Activated T-cell treated with anti-CD3 and anti-CD28 coated beads for 1 hour (primary cell): ENCODE measurements at places on chromosomes 7 and 10.

DNA sequence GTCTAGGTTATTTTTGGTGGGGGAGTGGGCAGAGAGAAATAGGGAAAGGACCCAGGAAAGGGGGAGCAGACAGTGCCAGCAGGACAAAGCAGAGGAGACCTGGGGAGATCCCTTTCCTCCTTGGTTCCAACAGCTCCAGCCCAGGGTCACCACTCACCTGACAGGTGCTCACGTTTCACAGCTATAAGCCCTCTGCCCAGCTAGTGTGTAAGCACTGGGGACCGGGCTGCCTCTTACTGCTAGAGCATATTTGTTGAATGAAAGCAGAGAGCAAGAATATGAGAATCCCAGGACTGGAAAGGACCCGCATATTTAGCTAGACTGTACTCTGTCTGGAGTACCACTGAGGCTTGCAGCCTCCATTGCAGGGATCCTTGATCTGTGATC lies 6.7 kb downstream of the ZCCHC24 start:
- no peak for DNase-seq

DNA sequence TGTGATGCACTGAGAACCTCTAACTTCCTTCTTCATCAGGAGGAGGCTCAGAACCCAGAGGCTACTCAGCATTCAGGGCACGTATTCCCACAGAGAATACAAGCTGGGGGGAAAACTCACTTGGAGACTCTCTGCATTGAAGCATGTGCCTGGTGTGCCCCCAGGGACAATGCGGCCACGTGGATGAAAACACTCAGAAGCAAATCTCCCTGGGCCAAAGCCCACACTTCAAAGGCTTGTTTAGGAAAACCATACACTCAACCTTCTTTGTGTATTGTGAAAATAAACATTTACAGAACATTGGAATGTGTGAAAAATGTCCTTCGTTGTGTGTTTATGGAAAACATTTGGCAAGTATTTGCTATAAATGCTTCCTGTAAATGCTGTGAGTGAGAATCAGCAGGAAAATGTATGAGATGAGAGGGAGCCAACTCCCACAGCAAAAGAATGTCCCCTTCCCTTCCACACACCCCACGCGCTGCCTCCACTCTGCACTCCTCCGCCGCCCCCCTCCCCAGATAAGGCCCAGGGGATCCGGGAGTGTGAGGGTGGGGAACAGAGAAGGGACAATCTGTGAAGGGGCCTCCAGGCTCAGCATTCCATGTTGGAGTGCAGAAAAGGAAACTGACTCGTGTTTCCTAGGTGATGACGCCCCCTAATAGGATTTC lies 339.5 kb downstream of the ELMO1 start:
- no peak for DNase-seq

DNA sequence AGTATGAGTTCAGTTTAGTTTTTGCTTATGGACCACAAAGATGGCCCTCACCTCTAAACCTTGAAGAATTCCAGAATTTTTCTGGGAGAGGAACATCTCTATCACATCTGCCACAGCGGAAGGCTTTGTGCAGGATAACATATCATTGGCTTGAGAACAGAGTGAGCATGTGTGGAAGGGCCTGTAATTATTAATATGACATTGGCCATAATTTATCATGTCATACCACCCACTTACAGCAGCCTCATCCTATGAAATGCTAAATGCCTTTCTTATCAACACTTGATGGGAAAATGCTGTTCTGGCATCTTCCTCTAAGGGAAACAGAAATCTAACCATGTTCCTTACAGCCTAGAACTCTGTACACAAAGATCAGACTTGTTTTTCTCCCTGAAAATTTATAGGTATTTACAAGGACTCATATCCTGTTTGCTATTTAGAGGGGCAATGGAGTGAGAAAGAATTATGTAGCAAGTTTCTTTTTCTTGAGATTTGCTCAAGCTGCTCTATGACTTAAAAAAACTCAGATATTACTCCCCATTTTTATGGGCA lies 817.3 kb downstream of the LRMDA start:
- no peak for DNase-seq

GRCh38 chr10:91043173-91043910 lies 122.5 kb upstream of the ANKRD1 start:
- DNase-seq = no peak

GRCh38 chr7:78691584-78691983 lies 761.9 kb downstream of the MAGI2 start:
- no peak for DNase-seq

- no peak for DNase-seq
These were observed 12.1 kb upstream of the GRIFIN start for GRCh38 chr7:2488272-2488645.

GRCh38 chr7:76262683-76263402 lies 39.6 kb upstream of the HSPB1 start:
- DNase-seq = no peak

DNA sequence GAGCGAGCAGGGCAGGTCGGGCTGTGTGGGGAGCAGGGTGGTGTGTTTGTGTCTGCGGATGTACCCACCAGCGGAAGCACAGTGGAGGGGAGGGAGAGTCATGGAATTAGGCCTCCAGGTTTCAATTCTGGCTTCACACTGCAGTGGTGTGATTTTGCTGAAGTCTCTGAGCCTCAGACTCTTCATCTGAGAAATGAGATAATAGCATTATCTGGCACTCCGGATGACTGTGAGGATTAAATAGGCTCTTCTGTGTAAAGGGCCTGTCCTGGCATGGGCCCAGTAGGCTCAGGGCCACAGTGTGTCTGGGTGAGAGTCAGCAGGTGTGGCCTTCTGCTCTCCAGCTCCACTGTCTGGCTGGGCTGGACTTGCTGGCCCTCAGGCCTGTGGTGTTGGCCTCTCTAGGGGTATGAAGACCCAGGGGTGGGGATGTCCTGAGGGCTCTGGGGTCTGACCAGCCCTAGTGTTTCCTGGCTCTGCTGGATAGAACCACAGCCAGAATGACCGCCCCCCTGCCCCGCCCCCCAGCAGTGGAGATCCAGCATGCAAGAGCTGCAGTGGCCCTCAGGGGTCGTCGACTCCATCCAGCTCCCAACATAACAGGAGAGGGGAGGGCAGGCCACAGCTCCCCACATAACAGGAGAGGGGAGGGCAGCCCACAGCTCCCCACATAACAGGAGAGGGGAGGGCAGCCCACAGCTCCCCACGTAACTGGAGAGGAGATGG lies 178.6 kb downstream of the RPS24 start:
- no peak for DNase-seq

- no peak for DNase-seq
These were observed 169.4 kb downstream of the FGFR2 start for GRCh38 chr10:121428867-121429266.

- DNase-seq = no peak
These were observed 10.6 kb downstream of the ZCCHC24 start for GRCh38 chr10:79434821-79435251.
